ENCODE measurements at places on chromosomes 3 and 15.

GRCh38 chr15:66110864-66111263 lies 142.7 kb downstream of the MEGF11 start:
- no peak for DNase-seq

DNA sequence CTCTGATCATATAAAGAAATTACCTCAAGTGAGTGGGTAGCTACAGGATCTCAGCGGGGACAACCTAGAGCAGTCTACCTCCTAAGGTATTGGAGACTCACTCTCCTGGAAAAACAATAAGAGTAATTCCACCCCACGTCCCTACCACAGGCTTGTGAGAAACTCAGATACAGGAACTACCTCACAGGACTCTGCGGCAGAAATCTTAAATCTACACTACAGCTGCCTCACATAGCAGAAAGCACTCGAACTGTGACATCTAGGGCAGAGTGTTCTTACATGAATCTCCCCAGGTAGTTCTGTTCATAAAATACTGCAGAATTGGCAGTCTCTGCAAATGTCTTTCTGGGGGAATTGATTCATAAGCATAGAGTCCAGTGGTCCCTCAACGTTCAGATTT lies 382.9 kb upstream of the IL12A start:
- DNase-seq, result no peak

DNA sequence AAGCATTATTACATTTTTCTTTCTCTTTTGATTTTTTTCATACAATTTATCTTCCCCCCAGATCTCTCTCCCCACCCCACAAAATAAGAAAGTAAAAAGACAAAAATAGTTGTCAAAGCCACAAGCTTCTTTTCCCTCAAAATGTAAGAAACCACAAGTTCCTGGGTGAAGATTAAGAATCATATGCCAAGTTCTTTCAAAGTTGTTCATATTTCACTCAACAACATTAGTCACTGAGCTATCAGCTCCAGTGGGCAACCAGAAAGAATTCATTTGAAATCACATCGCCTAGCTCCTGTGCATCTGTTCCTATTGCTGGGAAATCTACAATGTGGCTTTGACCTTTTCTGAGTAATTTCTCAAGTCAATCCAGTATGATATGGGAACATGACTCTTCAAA lies 681.6 kb upstream of the ARPP21 start:
- no peak for DNase-seq

GRCh38 chr15:22808761-22809280 lies 22.4 kb downstream of the NIPA1 start:
- no peak for DNase-seq

DNA sequence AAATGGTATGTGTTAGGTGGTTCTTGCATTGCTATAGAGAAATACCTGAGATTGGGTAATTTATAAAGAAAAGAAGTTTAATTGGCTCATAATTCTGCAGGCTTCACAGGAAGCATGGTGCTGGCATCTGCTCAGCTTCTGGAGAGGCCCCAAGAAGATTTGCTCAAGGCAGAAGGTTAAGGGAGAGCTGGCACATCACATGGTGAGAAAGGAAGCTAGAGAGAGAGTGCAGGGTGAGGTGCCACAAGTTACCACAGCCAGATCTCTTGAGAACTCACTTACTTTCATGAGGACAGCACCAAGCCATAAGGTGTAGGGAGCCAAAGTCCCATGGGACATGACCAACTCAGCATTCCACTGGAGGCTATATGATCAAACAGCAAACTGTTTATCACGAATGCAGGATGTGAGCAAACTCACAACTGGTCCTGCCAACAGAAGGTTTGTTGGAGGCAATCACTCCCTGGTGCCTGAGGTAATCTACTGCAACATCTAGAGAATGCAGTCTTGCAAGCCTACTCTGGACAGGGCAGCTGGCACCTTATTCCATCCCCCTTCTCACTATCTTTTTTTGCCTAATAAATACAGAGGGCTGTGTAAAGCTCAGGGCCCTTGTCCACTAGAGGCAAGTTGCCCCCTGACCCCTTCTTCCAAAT lies 28.1 kb upstream of the CCR2 start:
- no peak for DNase-seq

GRCh38 chr3:135451037-135451785 lies 514.3 kb upstream of the PPP2R3A start:
- no peak for DNase-seq

DNA sequence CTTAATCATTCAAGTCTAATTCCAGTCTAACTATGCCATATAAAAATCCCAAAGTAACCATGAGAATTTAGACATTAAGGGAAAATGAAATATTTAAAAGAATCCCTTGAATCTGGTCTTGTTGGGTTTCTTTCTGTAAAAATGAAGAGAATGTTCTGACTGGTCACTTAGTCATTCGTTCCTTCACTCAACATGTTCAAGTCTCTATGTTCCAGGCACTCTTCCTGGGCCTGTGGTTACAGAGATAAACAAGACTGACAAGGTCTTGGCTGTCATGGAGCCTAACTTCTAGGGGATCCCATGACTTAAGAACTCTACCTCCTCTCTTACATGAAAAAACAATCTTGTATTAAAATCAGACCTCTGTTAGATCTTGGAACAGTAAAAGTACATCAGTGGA lies 638.6 kb upstream of the TBL1XR1 start:
- no peak for DNase-seq

DNA sequence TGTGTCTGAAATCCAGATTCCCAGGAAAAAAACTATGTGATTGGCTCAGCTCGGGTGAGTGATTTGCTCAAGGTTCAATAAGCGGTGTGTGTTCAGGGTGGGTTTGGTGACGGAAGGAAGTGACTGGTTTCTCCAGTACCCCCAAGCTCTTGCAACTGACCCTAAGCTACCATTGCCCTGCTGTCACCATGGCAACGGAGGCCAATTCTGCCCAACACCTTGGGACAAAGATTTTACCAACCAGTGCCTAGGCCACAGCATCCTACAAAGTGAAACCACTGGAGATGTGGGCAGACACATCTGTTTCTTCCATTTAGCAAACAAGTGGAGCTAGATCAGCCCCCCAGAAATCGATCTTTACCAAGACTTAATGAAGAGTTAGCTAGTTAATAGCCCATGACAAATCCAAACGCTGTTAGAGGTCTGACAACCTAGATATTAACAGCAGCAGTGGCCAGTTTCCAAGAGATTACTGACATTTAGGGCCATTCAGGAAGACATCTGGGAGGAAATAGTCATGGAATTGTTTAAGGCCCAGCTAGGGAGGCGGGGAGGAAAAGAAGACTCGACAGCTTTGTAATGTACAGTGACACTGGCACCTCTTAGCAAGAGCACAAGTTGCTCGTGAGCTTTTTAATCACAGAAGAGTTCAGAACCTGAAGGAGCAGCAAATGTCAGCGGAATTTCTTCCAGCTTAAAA lies 195.9 kb downstream of the SLCO3A1 start:
- no peak for DNase-seq

GRCh38 chr3:45612138-45612537 lies 17.6 kb downstream of the LIMD1 start:
- DNase-seq, result peak; percentile 73

GRCh38 chr15:42940527-42940926 lies 19.9 kb upstream of the TTBK2 start:
- no peak for DNase-seq

- DNase-seq, result no peak
Measured at GRCh38 chr3:146221276-146221675, 29.6 kb downstream of the PLSCR4 start.

DNA sequence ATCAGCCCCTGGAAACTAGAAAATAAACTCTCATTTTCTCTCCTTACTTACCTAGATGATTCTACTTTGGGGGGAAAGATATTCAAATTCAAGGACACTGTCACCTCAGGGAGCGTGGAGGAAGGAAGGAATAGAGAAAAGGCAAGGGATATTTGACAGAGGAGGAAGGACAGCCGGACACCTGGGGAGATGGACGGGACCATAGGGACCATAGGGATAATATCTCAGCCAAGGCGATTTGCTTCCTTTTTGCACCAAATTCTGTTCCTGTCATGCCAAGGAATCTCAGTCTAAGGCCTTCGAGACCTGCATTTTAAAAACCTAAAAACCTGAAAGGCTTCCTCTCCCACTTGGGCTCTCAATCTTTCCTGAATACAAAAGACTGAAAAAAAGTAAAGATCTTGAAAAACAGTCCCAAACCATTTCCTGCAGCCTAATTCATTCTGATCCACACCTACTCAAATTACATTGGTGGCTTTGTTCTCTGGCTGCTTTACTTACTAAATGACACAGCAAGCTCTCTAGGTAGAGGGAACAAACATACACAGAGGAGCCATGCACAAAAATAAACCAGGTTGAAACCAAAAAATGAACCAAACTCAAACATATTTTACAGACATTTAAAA lies 73.9 kb upstream of the SLC24A5 start:
- no peak for DNase-seq

- DNase-seq, result no peak
Measured at GRCh38 chr3:184525337-184526087, 36.1 kb upstream of the EPHB3 start.

GRCh38 chr3:180749796-180750195 lies 70.5 kb upstream of the CCDC39 start:
- DNase-seq, result peak; percentile 76

- no peak for DNase-seq
Measured at GRCh38 chr3:80767604-80768003, 993.8 kb downstream of the GBE1 start.

DNA sequence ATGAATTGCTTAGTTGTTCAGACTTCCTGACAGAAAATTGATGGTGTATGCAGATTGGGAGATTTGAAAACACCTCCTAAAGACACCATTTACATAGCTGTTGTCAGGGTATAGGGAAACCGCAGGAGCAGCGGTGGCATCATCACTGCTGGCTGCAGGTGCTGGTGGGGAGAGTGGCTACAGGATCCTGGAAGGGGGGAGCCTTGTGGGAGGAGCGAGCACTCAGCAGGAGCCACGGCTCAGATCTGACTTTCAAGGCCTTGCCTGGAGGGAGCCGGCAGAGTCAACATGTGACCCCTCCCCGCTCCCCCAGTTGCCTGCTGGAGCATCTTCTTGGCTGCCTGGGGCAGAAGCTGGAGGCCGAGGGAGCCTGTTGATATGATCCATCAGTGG lies 26.1 kb downstream of the EDEM1 start:
- peak; percentile 97 for DNase-seq

- no peak for DNase-seq
Measured at GRCh38 chr3:36501616-36502015, 121.3 kb downstream of the STAC start.

DNA sequence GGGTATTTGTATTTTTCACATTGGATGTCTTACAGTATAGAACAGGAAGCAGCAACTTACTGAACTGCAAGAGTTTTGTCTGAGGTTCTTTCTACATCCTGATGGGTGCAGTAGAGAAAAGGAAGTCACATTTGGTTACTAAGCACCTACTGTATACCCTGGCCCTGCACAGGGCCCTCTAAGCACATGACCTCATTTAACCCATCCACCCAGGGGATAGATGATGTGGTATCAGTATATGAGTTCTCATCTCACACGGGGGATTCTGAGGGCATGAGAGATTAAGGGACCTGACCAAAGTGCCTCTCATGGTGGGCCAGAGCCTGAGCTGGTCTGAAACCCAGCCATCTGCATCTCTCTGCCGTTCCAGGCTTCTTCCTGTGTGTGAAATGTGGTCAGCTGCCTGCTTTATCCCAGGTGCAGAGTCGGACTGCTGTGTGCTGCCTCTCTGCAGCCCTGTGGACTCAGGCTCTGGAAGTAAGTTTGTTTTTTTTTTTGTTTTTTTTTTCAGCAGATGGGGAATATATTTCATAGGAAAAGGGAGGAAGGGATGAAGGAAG lies 17.9 kb downstream of the SLC6A11 start:
- DNase-seq, result peak; percentile 57

DNA sequence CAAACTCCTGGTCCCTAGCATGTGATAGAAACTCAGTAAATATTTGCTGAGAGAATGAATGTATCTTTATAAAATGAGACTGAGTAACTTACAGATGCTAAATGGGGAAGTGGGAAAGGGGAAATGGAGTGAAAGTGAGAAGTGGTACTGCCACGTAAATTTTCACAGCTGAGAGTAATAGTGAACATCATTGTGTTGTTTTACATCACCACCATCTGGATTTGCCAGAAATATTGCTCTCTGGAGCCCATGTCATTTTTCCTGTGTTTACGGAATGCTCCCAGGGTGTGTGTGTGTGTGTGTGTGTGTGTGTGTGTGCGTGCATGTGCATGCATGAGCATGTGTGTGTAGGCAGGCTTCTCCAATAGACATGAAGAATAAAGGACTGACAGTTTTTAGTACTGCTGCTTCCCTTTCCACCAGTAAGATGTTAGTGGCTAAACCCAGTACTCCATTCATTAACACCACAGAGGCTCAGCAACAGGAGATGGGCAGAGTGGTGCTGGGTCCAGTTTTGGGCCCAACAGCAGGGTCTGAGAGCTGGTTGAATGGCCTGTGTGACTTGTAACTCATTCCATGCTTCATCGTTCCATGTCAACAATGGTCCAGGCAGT lies 57.3 kb downstream of the DIPK2A start:
- no peak for DNase-seq

DNA sequence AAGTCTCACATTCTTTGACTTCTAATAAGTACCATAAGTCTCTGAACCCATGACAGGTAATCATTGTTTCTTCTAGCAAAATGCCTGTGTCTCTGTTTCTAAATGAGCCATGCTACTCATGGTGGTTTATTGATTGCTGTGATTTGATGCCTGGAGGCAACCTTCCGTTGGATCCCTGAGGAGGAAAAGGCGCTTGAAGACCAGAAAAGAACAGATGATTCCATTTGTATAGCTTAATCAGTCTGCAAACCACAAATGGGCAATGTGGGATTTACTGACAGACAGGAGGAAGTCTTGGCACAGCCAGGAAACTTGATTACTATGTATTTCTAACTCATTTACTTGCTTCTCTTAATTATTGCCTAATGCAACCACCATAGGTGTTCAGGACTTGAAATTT lies 103.1 kb upstream of the MRPL3 start:
- no peak for DNase-seq

- DNase-seq, result peak; percentile 28
Measured at GRCh38 chr15:37135225-37135624, 34.9 kb upstream of the MEIS2 start.

DNA sequence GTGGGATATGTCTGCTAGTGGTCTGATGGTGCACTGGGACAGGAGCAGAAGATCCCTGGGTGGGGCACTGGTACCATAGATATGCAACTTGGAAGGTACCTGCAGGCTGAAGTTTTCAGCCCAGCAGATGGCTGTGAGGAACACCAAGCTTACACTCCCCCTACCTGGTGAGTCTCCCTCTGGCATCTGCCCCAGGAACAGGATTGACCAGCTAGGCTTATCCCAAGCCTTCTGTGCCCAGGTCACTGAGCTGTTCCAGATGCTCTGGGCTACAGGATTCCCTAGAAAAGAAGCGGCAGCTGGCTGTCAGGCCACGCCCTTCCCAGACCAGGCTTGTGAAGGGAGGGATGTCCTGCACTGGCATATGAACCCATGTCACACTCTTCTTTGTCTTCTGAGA lies 1130.0 kb downstream of the NAALADL2 start:
- DNase-seq, result no peak

GRCh38 chr15:96756146-96756545 lies 425.6 kb downstream of the NR2F2 start:
- DNase-seq, result no peak

GRCh38 chr3:197458179-197458707 lies 97.5 kb downstream of the BDH1 start:
- peak; percentile 77 for DNase-seq

- no peak for DNase-seq
Measured at GRCh38 chr15:39789736-39790135, 7.1 kb upstream of the FSIP1 start.

Data from MM.1S (cell line).